Bronchial epithelial cell (primary cell): ENCODE measurements at places on chromosomes 11 and 22.

GRCh38 chr11:83639995-83640758, 354.0 kb upstream of the CCDC90B start:
- DNase-seq = no peak

- no peak for DNase-seq
These were observed 55.4 kb upstream of the B3GNT6 start for GRCh38 chr11:76978818-76979217.

- peak; percentile 53 for DNase-seq
These were observed 519 bp upstream of the ART5 start for GRCh38 chr11:3642071-3642951.

DNA sequence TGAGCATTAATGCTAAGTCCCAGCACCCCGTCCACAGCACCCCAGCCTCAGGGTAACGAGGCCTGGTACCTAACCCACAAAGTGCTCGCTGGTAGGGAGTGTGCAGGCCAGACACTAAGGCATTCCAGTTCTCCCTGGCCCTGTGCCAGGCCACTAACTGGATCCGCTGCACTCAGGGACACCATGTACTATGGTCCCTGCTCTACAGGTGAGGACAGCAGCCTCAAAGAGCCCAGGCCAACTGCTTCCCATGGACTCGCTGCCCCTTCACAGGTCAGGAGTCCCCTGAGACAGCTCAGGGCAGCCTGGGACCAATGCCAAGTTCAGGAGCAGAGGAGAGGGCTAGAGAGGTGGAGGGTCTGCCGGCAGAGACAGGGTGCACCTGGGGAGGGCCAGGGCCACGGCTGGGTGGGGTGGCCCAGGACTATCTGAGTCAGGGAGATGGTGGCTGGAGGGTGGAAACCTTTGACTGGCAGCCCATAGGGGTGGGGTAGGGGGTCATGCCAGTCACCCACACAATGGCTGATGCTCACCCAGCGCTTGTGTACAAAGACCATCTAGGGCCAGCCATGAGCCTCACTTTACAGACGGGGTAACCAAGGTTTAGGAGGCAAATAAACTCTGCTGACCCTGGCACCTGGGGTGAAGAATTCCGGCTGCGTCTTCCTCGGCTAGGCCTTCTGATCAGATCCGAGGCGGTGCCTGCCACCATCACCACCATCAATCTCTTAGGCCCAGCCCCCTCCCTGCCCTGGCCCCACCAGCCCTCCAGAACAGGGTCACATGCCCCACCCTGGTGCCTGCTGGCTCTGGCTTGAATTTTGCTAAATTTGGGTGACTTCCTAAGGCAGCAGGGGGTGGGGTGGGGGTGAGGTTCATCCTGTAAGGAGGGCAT, 5.6 kb downstream of the OSBPL5 start:
- no peak for DNase-seq

DNA sequence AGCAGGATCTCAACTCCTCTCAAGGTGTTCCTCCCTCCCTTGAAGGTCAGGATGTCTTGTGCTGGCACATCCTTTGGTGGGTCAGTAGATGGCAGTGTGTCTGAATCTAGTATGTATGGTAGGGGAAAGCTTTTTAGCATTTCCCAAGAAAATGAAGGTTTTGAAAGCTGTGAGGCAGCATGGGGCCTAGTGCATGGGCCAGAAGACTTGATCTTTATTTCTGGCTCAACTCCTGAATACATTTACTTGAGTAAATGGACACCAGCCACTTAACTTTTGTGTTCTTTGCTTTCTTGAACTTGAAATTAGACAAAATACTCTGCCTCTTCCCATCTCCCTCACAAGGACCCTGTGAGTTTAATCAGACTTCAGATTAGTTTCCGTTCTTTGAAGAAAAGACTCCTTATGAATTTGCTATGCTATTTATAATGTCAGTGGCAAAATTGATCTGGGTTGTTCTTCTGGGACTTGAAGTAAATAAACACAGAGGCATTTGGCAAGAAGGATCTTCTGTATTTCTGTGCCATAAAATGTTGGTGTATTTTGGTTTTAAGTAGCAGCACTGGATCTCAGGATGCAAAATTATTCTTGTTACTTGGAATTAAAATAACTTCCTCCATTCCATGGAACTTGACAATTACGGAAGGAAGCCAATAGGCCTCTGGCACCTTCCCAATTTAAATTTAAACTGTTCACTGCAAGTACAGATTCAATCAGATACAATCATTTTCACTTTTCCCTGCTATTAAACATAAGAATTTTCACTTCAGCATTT, 288.8 kb downstream of the CASP12 start:
- peak; percentile 46 for DNase-seq

DNA sequence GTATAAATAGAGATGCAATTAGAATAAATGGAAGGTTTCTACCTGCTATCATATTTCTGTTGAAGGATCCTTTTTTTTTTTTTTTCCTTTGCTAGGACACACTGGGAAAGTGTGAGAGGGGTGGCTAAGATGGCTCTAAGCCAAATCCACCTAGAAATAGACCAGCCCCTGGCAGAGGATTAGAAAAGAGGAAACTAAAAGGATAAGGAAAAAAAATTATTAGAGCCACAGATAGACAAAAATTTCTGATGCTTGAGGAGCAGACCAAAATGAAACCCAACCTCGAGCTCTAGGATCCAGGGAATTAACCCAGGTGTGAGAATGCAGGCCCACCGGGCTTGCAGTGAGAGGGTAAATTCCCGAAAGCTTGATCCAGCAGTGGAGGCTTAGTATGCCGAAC, 262.3 kb downstream of the CADM1 start:
- no peak for DNase-seq

DNA sequence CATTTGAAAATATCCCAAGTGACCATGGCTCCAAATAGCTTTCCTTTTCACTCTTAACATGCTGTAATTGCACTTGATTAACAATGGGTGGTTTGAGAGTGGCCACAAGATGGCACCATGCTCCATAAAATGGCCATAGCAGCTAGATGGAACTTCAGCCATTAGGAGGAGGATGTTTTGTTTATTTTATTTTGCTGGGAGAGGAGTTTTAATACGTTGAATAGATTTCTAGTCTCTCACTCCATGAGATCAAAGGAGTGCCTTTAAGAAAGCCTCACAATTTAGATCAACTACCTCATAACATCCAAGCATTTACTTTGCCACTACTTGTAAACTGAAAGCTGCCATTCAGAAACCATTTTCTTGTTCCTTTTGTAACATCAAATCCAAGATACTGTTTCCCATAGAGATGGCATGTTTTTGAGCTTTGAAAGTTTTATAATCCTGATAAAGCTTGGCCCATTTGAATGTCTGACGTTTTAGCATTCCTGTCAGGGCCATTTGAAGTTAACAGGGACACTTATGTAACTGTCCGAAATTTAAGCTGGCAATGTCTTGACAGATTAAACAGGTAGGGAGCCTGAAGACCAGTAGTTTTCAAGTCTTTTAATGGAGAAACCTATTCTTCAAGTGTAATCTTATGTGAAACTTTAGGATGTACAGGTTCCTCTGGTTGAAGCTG, 4.7 kb downstream of the FEN1 start:
- DNase-seq = peak; percentile 75

DNA sequence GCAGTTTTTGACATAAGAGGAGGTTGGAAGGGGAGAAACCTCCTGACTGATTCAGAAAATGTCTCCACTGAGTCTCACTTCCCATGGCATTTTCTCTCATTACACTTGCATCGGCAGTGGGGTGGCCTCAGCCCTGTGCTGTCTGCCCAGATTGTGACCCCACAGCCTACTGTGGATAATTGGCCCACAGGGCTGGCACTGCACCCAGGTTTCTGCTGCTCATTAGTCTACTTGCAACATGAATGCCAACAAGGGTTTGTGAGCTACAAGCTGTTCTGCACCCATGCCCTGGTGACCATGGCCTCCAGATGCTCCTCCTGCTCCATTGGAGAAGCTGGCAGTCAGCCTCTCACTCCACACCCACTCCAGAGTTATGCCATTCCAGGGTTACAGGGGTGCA, 296.0 kb downstream of the CTTN start:
- DNase-seq = no peak

- no peak for DNase-seq
These were observed 7.9 kb downstream of the PRR5 start for GRCh38 chr22:44709881-44710392.

GRCh38 chr22:45268958-45269844, 15.5 kb upstream of the UPK3A start:
- DNase-seq = peak; percentile 17

GRCh38 chr11:109062445-109062844, 359.5 kb upstream of the C11orf87 start:
- peak; percentile 15 for DNase-seq

DNA sequence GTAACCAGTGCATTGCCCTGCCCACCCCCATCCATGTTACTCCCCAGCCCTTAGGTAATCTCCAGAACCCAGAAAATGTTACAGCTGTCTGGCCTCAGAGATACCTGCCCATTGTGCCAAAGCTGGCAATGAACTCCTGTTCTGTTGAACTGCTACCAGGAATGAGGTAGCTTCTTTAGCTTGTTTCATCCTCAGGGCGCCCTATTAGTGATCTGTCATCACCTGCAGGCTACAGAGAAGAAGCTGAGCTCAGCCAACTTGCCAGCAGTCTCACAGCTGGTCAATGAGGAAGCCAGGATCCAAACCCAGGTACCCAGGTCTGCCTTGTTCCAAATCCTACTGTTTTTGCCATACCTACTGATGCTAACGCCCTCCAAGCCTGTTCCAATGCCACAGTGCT, 88.7 kb downstream of the GALNT18 start:
- no peak for DNase-seq

GRCh38 chr11:7167976-7168740, 79.4 kb downstream of the RBMXL2 start:
- DNase-seq = no peak

- DNase-seq = no peak
These were observed 28.3 kb upstream of the RCN1 start for GRCh38 chr11:32062540-32062939.

- no peak for DNase-seq
These were observed 5.0 kb downstream of the DGKZ start for GRCh38 chr11:46352063-46352841.

DNA sequence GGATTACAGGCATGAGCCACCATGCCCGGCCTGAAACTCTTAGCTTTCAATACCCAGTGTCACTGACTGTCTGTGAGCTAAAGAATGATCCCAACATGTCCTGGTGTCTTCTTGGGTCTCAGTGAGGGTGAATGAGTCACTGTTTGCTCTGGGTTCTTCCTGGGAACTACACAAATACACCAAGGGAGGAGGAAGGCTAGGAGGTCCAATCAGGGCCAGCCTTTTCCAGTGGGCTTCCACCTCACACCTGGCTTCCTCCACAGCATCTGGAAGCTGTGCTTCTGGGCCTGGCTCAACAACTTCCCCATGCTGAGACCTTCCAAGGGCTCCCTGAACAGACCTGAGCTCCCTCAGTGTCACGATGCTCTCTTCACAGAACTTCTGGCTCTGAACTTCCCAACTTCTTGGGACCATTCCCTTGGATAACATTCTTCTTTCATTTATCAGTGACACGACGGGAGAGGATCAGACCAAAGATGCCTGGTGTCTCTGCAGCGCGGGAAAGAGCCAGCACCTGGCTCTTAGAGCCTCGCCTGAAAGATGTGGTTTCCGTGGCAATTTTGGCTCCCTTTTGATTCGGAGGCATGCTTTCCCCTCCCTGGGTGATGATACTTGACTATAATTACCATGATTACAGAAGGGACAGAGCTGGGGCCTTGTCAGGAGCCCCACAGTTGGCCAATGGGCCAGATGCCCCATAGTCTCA, 22.3 kb upstream of the CHRM4 start:
- DNase-seq = peak; percentile 60

GRCh38 chr22:49392841-49393510, 434.7 kb downstream of the BRD1 start:
- no peak for DNase-seq

DNA sequence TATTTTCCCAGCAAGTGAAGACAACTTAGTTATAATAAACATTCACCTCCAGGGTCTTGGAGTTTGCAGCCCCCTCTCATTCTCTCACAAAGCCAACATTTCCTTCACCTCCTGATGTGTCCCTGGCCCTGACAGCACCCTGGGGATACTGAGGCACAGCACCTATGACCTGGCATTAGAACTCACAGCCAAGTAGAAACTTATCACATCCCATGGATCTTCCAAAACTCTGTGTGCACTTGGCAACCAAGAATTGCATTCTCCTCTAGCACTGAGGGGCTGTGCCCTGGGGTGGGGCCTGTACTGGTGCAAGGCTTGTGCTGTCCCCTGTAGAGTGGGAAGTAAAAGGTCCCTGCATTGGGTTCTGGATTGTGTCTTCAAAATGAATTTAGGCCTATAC, 116.7 kb upstream of the IGLL5 start:
- DNase-seq = no peak

GRCh38 chr11:13720940-13721339, 52.5 kb downstream of the FAR1 start:
- peak; percentile 40 for DNase-seq

DNA sequence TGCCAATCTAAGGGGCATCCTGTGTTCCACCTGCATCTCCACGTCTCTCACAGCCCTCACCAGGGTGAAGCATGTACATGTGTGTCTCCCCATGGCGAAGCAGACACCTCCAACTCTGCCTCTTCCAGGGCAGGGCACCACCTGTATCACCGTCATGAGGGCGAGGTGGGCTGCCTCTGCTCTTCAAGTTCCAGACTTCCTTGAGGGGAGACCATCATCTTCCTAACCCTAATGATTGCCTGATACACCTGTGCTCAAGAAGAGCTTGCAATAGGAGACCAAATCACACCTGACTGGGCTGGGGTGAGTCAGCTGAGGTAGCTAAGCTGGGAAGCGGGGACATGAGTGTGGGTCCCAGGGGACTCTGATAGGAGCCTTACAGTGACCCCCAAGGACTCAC, 43.7 kb downstream of the GAB4 start:
- no peak for DNase-seq

DNA sequence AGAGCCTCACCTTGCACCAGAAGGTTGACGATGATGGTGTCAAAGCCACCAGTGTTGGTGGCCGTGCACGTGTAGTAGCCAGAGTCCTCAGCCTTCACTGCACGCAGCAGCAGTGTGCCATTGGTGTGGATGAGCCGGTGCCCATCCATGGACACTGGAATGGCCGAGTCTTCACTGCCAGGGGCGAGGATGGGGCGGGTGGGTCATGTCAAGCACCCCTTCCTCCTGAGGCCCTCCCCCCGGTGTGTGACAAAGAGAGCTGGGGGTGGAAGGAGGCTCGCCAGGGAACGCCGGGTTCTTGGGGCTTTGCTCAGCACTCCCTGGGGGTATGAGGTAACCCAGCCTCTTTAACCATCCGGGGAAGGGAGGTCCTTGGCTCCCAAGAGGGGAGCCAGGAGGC, 111.6 kb downstream of the CEP164 start:
- DNase-seq = no peak
